Immature natural killer cell (primary cell): ENCODE measurements at places on chromosomes 2 and 18. TPM values are rescaled to one million over a fixed set of nuclear protein-coding genes. Genes with fewer than 3 reads are reported as not detected.
A peak's percentile ranks its signal among the peaks of the same experiment; 100 is the strongest.

Gene DCTN1
- 106 TPM for polyA plus RNA-seq

Gene DRC1
- polyA plus RNA-seq: not detected

Gene AMER3
- polyA plus RNA-seq: not detected

Gene IGFBP2
- polyA plus RNA-seq: 0.70 TPM

Gene HES6
- 34.5 TPM for polyA plus RNA-seq

Gene RAB27B
- polyA plus RNA-seq: 8.1 TPM

Gene ASB18
- not detected for polyA plus RNA-seq

Gene PROC
- not detected for polyA plus RNA-seq

Gene LYG2
- not detected for polyA plus RNA-seq

Gene TNP1
- polyA plus RNA-seq: not detected

Gene CIB4
- polyA plus RNA-seq: not detected

DNA sequence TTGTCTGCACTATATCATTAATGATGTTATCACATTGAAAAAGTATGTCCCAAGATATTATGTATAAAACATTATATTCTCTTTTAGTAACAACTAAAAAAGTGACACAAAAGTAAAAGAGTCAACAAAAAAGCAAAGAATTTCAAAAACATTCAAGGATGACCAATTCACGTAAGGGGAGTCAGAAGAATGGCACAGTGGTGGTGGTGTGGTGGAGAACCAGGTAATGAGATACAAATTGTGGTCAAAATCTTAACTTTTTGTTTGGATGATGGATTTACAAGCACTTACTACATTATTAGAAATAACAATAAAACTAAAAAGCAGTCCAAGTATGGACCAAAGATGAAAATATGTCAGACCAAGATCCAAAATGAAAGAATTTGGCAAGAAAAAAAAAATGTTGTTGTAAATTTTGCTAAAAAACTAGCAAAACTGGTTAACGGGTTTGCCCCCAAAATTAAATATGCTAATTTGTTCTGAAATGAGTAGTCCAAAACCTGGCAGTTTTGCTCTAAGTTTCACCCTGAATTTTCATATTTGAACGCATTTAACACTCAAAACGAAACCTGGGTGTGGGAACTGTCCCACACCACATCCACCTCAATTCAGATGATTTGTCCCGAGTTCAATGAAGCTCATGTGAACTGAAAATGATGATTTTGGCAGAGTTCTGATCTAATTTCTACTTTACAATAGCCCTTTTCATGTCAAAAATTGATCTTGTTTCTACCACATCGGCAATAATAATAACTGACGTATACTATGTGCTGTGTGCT is 135.8 kb downstream of the IKZF2 start:
- H3K27ac ChIP-seq: peak overlapping the region; percentile 67
- peak overlapping the region; percentile 67 for H3K4me3 ChIP-seq
- peak; percentile 48 for DNase-seq
- H3K36me3 ChIP-seq: peaks cover 18% of the 10 kb centered on the region
- peaks cover 41% of the 10 kb centered on the region for H3K4me1 ChIP-seq

DNA sequence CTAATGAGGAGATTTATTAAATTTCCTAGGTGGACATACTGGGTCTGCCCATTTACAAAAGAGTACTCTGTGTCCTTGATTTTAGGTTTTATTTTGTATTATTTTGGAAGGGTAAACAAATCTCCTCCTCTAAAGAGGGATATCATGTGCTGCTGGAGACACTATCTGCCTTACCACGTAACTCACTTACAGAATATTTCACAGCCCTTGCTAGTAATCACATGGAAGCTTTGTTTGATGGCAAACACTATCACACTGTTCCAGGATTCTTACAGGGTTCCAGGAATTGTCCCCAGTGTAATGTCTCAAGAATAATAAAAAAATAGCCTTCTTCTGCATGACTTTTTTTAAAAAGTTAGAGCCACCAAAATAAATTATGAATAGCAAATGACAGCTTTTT is 29.2 kb upstream of the ACVR1C start:
- DNase-seq: no peak
- H3K36me3 ChIP-seq: no peaks in the 10 kb centered on the region
- H3K27ac ChIP-seq: no peak overlapping the region
- no peaks in the 10 kb centered on the region for H3K4me1 ChIP-seq

DNA sequence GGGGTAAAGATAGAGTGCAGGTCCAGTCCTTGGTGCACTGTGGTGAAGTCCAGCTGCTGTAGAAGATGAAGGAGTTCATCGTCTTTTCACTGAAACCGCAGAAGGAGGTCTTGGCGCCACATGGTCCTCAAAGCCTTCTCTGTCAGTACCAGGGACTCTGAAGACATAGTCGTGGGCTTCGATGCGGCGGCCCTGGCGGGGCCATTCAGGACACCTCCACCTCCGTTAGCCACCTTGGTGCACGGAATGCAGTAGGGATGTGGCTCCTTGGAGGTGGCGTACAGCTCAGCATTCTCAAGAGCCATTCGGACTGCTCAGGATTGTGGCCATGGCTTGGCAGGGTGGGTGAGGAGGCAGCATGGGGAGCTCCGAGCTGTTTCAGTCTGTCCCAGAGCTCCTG is 418.8 kb downstream of the SUCLG1 start:
- no peak for DNase-seq
- no peaks in the 10 kb centered on the region for H3K36me3 ChIP-seq
- no peaks in the 10 kb centered on the region for H3K4me1 ChIP-seq
- no peak overlapping the region for H3K27ac ChIP-seq
- H3K27me3 ChIP-seq: no peaks in the 10 kb centered on the region

DNA sequence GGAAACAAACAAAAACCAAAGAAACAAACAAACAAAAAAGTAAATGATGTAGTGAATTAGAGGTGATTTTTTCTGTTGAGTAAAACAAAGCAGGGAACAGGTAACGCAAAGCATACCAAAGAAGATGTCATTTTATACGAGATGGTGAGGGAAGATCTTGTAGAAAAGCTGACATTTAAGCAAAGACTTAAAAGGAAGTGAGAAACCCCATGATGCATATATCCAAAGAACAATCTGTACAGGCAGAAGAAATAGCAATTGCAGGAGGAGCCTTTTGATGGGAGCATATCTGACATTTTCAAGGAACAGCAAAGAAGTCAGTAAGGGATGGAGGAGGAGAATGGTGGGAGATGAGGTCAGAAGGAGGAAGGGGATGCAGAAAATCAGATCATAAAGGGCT is 63.0 kb downstream of the KIDINS220 start:
- H3K36me3 ChIP-seq: peaks cover 43% of the 10 kb centered on the region
- H3K4me3 ChIP-seq: no peak overlapping the region
- DNase-seq: no peak

GRCh38 chr18:41858761-41859555 is 96.1 kb upstream of the PIK3C3 start:
- peaks cover 6% of the 10 kb centered on the region for H3K27me3 ChIP-seq
- no peaks in the 10 kb centered on the region for H3K36me3 ChIP-seq
- H3K4me3 ChIP-seq: no peak overlapping the region
- no peak overlapping the region for H3K27ac ChIP-seq
- no peak for DNase-seq

GRCh38 chr18:63292831-63293683 is 26.5 kb downstream of the BCL2 start:
- DNase-seq: no peak
- H3K27me3 ChIP-seq: no peaks in the 10 kb centered on the region
- peak overlapping the region; percentile 79 for H3K27ac ChIP-seq
- peaks cover 15% of the 10 kb centered on the region for H3K36me3 ChIP-seq
- H3K4me3 ChIP-seq: peak overlapping the region; percentile 63

DNA sequence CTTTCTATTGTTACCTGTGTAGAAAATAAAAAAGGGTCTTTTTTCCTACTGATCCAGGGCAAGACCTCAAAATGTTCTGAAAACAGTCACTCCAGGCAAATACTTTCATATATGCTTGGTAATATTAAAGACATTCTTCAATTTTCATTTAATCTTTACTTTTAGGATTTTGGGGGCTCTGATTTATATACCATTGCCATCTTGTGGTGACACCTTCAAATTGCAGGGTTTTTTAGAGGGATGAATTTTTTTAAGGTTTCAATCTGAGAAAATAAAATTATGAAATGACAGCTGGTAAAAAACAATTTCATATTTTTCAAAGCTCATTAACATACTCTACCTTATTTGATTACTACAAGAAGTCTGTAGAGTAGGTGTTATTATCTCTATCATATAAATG is 26.8 kb downstream of the MAPK4 start:
- no peaks in the 10 kb centered on the region for H3K27me3 ChIP-seq
- H3K36me3 ChIP-seq: no peaks in the 10 kb centered on the region
- H3K27ac ChIP-seq: no peak overlapping the region
- no peak for DNase-seq
- H3K4me1 ChIP-seq: no peaks in the 10 kb centered on the region

DNA sequence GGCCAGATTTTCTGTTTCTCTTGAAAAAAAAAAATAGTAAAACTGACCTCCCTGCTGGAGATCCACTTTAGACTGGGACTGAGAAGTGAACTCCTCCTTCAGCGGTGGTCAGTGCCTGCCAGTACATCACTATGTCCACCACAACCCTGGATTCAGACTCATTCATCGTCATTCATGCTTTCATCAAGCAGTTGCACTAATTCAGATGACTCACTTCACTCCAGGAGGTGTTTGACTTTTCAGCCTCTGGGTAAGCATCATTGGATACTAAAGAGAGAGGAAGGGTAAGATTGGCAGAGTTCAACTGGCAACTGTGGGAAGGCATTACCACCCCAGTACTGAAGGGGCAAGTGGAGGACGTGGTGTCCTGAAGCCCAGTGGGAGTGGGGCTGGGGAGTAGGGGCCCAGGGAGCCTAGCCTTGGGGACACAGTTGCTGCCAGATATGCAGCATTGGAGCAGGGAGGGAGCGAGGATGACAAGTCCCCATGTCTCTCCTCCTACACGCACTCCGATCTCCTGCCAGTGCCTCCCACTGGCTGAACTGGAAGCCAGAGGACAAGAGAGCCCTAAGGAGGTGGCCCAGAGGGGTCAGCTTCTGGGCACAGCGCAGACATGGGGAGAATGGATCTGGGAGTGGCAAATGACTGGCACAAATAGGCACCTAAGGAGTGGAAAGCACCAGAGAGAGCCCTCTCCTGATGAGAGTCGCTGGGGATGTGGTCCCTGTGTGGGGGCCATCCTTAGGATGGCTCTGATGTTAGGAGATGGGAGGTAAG is 111.1 kb downstream of the TGFA start:
- no peak overlapping the region for H3K4me3 ChIP-seq
- H3K36me3 ChIP-seq: no peaks in the 10 kb centered on the region
- peaks cover 9% of the 10 kb centered on the region for H3K4me1 ChIP-seq
- no peak for DNase-seq
- H3K27me3 ChIP-seq: no peaks in the 10 kb centered on the region

- no peak overlapping the region for H3K4me3 ChIP-seq
- DNase-seq: no peak
- no peaks in the 10 kb centered on the region for H3K4me1 ChIP-seq
Measured at GRCh38 chr2:163630836-163631235, 105.0 kb downstream of the FIGN start.

DNA sequence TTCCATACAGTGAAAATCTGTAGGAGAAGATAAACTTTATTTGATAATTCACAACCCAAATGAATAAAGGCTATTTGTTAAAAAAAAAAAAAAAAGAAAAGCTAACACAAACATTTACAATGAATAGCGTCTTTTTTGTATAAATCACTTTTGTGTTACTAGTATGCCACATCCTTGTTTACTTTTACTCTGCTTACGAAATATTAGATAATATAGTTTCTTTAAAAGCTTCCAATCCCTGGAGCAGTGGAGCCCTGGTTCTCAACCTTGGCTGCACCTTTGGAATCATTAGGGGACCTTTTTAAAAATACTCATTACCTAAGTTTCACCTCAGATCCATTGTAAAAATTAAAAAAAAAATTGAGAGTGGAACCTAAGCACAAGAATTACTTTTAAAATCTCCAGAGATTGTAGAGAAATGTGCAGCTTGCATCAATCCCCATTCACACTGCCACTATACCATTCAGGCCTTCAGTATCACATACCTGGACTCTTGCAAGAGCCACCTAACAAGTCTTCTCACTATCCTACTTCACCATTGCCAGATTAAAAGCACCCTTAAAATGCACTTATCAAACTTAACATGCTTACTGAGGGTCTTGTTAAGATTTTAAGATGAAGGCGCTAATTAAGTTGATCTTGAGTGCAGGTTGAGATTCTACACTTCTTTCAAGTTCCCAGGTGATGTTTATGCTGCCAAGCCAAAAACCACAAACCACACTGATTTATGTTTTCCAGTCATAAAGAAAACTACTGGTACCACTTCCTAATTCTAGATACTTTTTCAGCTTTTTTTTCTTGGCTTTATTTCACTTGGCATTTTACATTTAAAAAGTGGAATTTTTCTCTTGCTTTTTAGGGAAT is 59.7 kb upstream of the ZC3H15 start:
- H3K4me1 ChIP-seq: peaks cover 7% of the 10 kb centered on the region
- no peak for DNase-seq
- no peak overlapping the region for H3K4me3 ChIP-seq
- H3K27me3 ChIP-seq: no peaks in the 10 kb centered on the region
- H3K36me3 ChIP-seq: no peaks in the 10 kb centered on the region
- H3K27ac ChIP-seq: no peak overlapping the region

- no peak overlapping the region for H3K27ac ChIP-seq
- DNase-seq: no peak
- H3K36me3 ChIP-seq: no peaks in the 10 kb centered on the region
- no peaks in the 10 kb centered on the region for H3K4me1 ChIP-seq
- H3K4me3 ChIP-seq: no peak overlapping the region
Measured at GRCh38 chr2:4475618-4476017, 772.2 kb downstream of the DCDC2C start.

GRCh38 chr2:174634130-174635014 is 36.8 kb upstream of the WIPF1 start:
- DNase-seq: peak; percentile 56

- no peak overlapping the region for H3K27ac ChIP-seq
- no peaks in the 10 kb centered on the region for H3K36me3 ChIP-seq
Measured at GRCh38 chr2:218008060-218009040, 5.6 kb upstream of the TNS1 start.

GRCh38 chr2:88239781-88240180 is 69.6 kb downstream of the THNSL2 start:
- peak overlapping the region; percentile 90 for H3K27ac ChIP-seq
- H3K4me1 ChIP-seq: peaks cover 30% of the 10 kb centered on the region
- DNase-seq: peak; percentile 72
- H3K36me3 ChIP-seq: no peaks in the 10 kb centered on the region
